Right atrium auricular region (tissue), 2 donors: ENCODE measurements at places on chromosomes 16 and 17. TPM values are rescaled to one million over a fixed set of nuclear protein-coding genes. Genes with fewer than 3 reads are reported as not detected.

TMEM114 gene
- not detected for total RNA-seq

HCFC1R1 gene
- total RNA-seq = 22.5 TPM

DNAI2 gene
- total RNA-seq = not detected

BIRC5 gene
- not detected for total RNA-seq

GPR179 gene
- not detected for total RNA-seq

ICAM2 gene
- 74.6 TPM for total RNA-seq

SLC16A6 gene
- 0.43 TPM for total RNA-seq

RDM1 gene
- not detected for total RNA-seq

KRT20 gene
- total RNA-seq = not detected
